ENCODE measurements at places on chromosomes 11 and 22.
A peak's percentile ranks its signal among the peaks of the same experiment; 100 is the strongest.

DNA sequence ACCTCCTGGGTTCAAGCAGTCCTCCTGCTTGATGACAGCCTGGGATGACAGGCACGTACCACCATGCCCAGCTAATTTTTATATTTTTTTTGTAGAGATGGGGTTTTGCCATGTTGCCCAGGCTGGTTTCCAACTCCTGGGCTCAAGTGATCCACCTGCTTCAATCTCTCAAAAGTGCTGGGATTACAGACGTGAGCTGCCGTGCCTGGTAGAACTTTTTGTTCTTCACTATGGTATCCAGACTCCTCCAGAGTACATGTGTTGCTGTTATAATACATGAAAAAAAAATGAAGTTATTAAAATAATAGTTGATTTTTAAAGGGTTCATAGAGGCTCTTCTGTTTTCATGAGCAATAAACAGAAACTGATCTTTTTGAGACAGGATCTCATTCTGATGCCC is 29.6 kb downstream of the ZNF143 start:
- no peak for DNase-seq

DNA sequence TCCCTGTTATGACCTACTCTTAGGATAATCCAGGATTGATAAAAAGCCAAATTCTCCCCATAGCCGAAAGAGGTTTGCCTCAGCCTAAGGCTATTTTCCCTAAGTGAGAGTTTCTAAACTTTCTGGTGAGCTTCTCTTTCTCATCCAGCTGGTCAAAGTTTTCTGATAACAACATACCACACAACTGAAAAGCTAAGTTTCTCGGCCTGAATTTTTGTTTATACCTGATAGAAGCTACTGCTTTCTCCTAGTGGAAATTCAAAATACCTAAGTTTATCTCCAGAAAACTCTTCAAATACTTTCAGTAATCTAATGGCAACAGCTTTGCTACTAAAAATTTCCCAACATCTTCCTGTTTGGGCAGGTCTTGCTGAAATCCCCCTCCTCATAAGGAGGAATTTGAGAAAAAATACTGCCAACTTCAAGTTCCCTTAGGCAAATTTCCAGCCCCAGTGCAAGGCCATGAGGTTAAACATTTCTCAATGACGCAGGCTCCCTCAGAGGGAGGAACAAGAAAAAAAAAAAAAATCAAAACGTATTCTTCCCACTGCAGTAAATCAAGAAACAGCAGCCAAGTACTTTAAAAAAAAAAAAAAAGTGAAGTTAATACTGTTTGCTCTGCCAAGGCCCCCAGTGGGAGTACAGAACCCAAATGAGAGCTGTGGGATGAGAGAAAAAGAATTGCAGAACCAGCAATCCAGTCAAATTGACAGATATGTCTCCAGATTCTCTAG is 127.0 kb downstream of the MRTFA start:
- DNase-seq: no peak

- DNase-seq: no peak
These were observed 1.4 kb downstream of the ARVCF start for GRCh38 chr22:20015187-20015625.

DNA sequence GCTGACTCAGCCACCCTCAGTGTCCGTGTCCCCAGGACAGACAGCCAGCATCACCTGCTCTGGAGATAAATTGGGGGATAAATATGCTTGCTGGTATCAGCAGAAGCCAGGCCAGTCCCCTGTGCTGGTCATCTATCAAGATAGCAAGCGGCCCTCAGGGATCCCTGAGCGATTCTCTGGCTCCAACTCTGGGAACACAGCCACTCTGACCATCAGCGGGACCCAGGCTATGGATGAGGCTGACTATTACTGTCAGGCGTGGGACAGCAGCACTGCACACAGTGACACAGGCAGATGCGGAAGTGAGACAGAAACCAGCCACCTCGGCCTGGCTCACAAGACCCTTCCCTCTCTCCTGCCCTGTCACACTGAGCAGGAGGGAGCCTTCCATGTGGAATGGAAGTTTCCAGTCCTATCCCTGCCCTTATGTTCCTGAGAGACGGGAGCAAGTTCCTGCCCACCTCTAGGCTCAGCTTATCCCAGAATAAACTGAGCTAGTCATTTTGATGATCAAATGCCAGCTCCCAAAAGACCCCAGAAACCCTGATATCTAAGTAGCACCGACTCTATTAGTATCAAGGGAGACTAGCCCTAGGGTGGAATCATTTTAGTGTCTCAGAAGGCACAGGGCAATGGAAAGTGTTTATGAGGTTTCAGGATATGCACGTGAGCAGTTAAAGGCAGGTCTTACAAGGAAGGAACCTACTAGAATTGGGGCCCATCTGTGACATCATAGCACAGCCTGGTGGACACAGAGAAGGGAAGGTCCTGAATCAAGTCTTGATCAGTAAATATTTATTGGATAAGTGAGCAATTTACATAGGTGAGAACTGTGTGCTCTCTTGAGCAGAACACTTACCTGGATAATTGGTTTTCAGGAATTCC is 6.3 kb upstream of the IGLL5 start:
- DNase-seq: no peak

DNA sequence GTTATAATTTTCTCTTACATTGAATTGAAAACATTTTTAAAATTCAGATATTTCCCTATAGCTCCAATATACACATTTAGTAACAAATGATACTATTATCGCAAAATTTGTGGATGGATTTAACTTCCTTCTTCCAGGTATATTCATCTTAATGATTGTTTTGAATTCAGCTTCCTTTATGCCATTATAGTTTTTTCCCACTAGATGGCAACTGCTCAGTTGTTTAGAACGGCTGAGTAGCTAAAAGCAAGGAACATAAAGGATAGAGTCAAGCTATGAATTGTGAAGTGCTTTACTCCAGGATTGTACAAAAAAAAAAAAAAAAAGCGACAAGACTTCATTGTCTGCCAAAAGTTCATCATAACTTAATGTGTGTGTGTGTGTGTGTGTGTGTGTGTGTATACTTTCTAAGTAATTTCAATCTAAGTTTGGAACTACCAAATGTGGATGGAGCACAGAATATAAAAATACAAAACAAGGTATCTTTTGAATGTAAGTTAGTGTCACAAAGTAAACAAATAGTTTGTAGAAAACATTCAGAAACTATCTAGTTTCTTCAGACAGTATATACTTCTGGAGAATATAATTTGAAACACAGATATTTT is 846.4 kb downstream of the DLG2 start:
- peak; percentile 23 for DNase-seq

DNA sequence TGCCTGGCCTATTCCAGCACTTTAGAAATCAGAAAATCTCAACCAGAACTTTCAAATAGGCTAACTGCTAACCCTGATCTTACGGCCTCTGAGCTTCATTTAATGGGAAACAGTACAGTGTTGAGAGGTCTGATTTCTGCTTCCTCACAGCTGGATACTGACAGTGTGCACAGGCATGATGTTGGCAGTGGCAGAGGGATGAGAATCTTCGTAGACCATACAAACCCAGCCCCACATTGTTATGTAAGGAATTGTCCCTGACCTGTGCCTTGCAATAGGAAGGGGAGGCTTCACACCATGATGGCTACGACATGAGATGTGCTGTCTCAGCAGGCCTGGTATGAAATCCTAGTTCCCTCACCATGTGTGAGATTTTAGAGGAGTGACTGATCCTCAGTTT is 49.0 kb downstream of the CD44 start:
- DNase-seq: no peak

DNA sequence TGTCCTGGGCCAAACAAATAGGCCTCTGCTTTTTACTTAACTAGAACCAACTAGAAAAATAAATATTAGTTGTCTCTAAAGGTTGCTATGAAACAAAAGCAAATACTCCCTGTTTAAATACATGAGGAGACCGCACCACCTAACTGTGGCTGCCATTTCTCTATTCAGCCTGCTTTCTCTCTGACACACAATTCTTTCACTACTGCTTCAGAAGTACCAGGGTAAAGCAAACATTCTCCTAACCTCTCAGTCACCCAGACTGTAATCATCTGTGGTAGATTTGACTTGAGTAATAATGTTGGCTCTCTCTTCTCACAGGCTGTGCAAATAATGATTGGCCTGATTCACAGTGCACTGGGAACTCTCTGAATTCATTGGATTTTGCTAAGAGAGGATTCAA is 41.0 kb upstream of the MS4A8 start:
- no peak for DNase-seq

- DNase-seq: no peak
These were observed 28.9 kb downstream of the KCTD17 start for GRCh38 chr22:37080438-37080837.

DNA sequence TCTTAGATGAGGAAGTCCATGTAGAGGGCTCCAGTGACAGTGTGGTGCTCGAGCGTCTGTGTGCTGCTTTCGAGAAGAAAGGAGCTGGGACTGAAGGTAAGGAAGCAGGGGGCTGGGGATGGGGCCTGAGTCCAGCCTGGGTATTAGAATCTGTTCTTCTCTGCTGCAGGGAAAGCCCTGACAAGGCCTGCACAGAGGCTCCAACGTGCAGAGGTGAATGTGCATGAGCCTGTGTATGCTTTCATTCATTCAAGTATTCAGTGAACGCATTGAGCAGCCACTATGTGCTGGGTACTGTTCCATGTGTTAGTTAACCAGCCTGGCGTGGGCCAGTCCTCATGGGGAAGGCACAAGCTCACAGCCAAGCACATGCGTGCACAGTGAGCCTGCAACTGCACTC is 93.4 kb downstream of the MYO18B start:
- no peak for DNase-seq

DNA sequence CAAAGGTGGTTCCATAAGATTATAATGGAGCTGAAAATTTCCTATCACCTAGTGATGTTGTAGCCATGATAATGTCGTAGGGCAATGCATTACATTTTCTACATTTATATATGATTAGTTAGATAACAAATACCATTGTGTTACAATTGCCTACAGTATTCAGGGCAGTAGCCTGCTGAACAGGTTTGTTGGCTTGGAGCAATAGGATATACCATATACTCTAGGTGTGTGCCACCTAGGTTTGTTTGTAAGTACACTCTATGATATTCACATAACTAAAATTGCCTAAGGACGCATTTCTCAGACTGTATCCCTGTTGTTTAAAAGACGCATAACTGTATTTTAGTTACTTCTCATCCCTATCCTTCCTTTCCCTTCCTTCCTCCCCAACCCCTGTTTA is 13.6 kb downstream of the PLEKHB1 start:
- no peak for DNase-seq

GRCh38 chr11:75665126-75665525 is 3.7 kb downstream of the MAP6 start:
- no peak for DNase-seq

DNA sequence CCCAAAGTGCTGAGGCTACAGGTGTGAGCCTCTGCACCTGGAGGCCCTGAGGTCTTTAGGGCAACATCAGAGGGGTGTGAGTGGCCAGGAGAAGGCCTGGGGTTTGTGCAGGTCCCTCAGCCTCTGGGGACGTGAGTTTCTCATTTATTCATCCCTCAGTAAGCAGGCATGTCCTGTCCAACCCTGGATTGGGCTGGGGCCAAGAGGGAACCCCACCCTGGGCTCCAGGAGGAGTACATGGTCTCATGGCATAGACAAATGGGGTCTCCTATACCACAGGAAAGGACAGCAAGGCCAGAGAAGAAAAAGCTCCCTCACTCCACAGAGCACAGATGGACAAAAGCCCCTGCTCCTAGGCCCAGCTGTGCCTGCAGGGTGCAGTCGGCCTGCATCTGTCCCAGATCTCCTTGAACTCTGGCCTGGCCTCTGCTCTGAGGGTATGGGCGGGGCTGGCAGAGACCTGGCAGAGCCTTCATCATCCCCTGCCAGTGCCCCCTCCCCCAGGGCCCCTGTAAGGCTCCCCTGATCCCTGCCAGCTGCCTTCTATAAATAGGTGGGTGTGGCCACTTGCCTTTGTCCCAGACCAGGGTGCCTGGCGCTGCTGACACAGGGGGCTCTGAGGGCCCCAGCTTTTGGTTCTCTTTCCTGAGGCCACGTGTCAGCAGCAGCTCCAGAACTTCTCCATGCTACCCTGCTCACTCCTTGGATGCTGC is 34.6 kb downstream of the A4GALT start:
- DNase-seq: peak; percentile 34

- no peak for DNase-seq
These were observed 49.0 kb upstream of the FGF3 start for GRCh38 chr11:69868006-69868810.

- no peak for DNase-seq
These were observed 305.8 kb upstream of the NCAM1 start for GRCh38 chr11:112655371-112655770.

DNA sequence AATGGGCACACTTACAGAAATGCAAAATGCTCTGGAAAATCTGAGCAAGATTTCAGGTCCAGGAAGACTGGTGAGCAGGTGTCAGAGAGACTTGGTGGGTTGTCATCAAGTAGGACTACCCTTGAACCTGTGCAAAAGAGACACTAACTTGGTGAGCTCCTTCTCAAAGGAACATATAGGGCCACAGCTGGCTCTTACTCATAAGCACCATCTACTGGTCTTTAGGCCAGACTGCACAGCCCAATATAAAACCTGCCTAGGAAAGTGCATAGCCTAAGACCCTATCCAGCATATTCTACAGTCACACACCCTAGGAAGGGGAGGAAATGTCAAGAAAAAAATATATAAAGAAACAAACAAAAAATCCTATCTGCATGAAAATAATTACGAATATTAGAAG is 18.2 kb upstream of the OR10W1 start:
- DNase-seq: peak; percentile 47

DNA sequence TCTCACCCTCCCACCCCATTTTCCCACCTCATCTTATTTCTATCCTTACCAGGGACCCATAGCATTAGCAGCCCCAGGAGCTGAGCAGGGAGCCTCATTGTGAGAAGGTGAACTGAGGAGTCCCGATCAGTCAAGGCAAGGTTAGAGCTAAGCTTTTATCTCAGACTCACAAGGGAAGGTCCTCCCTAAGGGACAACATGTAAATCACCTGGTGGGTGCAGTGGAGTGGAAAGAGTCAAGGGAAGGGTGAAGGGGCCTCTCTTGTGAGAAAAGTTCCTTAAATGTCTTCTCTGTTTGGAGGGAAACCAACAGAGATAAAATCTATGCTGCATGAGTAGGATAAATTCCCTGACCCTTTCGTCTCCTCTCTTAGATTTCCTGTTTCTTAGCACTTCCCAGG is 85.9 kb downstream of the GAB4 start:
- no peak for DNase-seq

DNA sequence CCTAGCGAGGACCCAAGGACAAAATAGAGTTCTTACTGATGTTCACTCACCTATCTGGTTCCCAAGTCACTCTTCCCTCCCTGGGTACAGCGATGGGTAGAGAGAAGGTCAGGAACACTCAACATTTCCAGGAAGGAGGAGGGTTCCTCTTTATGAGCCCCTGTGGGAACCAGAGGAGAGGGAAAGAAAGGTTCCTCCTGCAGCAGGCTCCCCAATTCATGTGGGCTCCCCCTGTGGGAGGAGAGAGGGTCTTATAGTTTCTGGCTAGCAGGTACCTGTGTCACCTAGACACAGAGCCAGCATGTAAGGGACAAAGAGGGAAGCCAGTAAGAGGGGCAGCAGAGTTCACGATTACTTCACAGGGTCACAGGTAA is 93.5 kb downstream of the DBX1 start:
- no peak for DNase-seq

Data from LoVo (cell line).